ENCODE measurements at places on chromosomes 3 and 15.

GRCh38 chr3:71444028-71444860 is 139.3 kb downstream of the FOXP1 start:
- no peak for DNase-seq

DNA sequence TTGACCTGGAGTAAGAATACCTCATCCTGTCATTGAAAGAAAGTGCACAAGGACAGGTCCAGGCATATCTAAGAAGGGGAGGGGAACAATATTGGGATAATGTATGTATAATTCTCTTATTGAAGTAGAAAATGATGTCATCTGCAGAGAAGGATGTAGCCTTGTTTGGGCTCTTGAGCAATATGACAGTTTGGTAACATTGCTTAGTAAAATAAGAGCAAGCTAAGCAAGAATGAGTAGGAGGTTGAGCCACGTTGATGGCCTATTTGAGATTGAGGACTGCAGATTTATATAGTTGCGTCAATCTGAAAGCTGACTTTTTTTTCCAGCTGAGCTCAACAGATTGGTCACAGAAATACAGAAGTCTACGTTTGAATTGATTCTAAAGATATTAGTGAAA is 145.2 kb downstream of the FILIP1L start:
- no peak for DNase-seq

DNA sequence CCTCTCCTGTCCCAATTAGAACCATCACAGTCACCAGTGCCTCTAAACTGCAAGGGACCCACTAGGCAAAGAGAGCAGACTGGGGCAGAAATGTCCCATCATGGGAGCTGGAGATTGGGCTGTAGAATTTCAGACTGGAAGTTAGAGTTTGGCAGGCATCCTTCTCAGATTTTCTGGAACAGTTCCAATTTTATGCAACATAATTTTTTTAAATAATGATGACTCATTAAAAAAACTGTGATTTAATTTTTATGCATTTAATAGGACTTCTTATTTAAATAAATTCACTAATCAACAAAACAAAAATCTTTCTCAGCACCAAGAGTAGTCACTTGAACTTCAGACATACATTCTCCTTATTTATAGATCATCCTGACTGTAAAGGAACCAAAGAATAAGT is 84.6 kb upstream of the SLC7A14 start:
- DNase-seq = no peak

GRCh38 chr3:46465196-46465520 is 453 bp upstream of the LTF start:
- no peak for DNase-seq

GRCh38 chr3:177199206-177199760 is 2.0 kb upstream of the TBL1XR1 start:
- no peak for DNase-seq

DNA sequence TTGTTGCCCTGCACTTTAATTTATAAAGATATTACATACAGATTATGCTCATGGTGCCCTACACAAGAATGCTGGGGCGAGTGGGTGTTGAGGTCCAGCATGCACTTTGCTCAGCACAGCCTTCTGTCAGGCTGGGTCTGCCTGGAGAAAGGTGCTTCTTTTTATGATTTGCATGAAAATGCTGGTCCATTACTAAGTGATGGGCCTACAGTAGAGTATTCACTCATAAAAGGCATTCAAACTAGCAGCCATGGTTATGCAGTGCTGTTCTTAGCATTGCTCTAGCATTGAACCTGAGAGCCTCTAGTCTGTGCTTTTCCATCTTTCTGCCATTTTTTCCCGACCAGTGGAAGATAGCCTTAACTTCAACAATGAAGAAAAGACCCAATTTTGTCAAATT is 12.3 kb downstream of the LNP1 start:
- no peak for DNase-seq

Measured in nucleus accumbens (tissue), 56 donors.